ENCODE measurements at places on chromosomes 1 and 21. TPM values are rescaled to one million over a fixed set of nuclear protein-coding genes. Genes with fewer than 3 reads are reported as not detected.

Gene LIN28A
- not detected for total RNA-seq

Gene IQGAP3
- total RNA-seq = 8.5 TPM

Gene FCRL2
- total RNA-seq = 0.23 TPM

Gene LRRC8C
- total RNA-seq = 2.0 TPM

Gene RWDD3
- 7.1 TPM for total RNA-seq

Gene HPDL
- not detected for total RNA-seq

Gene LCE2A
- total RNA-seq = not detected

Gene CASP9
- total RNA-seq = 4.4 TPM

Gene H6PD
- total RNA-seq = 47.7 TPM

Gene PYGO2
- total RNA-seq = 7.4 TPM

Gene GUCA2A
- not detected for total RNA-seq

Gene NUP210L
- total RNA-seq = not detected

Gene USF1
- 43.5 TPM for total RNA-seq

Gene CHODL
- total RNA-seq = not detected

Gene ZFP69B
- 0.92 TPM for total RNA-seq
